ENCODE measurements at places on chromosomes 12 and 14.
A peak's percentile ranks its signal among the peaks of the same experiment; 100 is the strongest.

- DNase-seq = peak; percentile 80
Measured at GRCh38 chr14:45251912-45252311, 1.1 kb downstream of the MIS18BP1 start.

DNA sequence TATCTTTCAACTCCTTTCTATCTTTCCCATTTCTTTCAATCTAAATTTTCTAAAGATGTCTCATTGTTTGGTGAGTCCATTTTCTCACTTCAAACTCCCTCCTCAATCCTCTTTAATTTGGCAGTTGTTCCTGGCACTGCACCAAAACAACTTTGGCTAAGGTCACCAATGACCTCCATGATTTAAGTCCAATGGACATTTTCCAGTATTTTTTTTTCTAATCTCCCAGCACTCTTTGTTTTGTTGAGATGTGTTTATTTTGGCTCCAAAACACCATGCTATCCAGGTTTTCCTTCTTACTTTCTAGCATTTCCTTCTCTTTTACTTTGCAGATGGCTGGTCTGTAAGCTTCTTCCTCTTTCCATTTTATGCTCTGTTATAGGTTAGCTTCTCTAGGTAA is 42.5 kb upstream of the OTOGL start:
- no peak for DNase-seq

DNA sequence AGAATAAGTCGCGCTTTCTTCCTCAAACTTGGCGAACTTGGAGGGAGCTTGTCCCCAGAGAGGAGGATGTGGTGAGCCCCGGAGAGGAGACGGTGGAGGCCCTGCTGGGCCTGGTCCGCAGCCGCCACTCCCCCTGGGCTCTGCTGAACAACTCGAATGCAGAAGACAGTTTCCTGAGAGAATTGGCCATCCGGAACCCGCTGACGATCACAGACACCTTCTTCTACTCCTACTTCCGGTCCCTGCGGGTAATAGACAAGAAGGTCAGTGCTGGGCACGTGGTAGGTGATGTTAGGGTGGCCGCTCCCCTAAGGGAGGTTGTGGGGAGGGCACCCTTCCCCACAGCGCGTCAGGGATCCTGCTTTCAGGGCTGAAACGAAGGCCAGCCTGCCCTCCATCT is 1.6 kb downstream of the LRRC43 start:
- DNase-seq = no peak

DNA sequence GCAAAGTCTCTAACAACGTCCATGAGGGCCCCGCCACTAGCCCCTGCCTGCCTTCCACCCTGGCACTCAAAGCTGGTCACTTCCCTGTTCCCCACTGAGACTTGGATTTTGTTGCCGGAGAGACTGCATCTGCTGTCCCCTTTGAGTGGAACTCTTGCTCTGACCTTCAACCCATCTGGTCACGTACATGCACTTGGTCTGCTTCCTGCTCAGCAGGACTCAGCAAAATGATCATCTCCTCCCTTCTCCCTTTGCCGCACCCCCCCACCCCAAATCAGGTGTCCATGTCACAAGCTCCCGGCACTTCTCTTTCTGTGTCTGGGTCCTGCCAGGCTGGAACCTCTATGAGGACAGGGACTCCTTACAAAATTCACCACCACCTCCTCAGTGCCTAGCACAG is 180.9 kb downstream of the CHST11 start:
- no peak for DNase-seq

- no peak for DNase-seq
Measured at GRCh38 chr14:84024231-84024820, 1505.6 kb upstream of the FLRT2 start.
